ENCODE measurements at places on chromosomes 4 and X.
A peak's percentile ranks its signal among the peaks of the same experiment; 100 is the strongest.

- DNase-seq = no peak
Observed at GRCh38 chr4:87589531-87589930, 18.8 kb upstream of the DSPP start.

- no peak for DNase-seq
Observed at GRCh38 chr4:31461421-31461820, 741.3 kb downstream of the PCDH7 start.

DNA sequence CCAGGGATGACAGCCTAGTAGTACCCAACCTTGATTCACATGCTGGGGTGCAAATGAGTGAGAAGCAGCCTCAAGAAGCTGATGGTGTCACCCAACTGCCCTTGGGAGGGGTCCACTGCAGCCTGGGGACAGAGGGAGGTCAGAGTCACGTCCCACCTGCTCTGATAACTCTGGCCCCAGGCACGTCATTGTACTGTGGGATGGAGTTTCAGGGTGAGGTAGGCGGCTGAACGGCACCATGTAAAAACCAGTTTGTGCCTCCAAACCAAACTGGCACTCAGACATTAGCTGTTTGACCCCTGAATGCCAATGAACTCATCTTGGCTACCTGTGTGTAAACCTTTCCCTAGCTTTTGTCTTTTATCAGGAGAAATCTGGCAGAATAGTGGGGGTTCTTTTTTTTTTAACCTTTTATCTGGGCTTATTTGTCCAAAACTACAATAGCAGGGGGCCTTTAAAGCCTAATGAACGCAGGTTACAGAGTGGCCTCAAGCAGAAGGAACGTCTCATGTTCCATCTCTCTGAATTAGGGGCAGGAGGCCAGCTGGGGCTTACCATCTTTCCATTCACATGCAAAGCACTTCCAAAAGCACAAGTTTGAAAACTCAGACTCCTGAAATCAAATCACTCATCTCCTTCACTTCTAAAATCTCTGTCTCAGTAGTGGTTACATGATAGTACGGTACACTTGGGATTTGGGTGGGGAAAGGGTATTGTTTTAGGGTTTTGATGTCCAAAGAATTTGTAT, 89.4 kb downstream of the IRF2 start:
- no peak for DNase-seq

- no peak for DNase-seq
Observed at GRCh38 chrX:119693996-119694451, 1.1 kb upstream of the SEPTIN6 start.

- DNase-seq = no peak
Observed at GRCh38 chr4:152399246-152399645, 136.6 kb downstream of the FBXW7 start.

DNA sequence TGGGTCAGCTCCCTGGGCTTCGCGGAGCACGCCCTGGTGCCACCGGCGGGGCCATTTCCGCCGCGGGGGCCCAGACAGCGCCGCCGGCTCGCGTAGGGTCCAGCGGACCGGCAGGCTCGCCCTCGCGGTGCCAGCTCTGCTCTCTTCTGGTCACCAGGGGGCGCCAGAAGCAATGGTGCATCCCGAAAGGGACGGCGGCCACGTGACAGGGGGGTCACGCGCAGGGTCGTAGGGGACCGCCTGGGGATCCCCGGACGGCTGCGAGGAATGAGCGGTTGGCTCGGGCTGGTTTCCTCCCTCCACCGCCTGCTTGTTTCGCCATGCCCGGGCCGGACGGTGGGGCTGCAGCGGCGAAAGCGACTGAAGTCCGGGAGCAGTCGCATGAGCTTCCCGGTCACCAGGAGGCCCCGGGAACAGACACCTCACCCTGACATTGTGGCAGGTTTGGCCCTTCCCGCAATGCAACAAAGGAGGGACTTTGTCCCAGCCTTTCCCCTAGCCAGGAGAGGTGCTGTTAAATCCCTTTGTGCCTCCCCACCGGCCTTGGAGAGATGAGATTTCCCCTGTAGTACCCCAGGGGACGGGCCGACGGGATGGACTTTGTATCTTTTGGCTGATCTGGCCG, 15.8 kb downstream of the ZCCHC12 start:
- peak; percentile 62 for DNase-seq

- DNase-seq = no peak
Observed at GRCh38 chr4:139554642-139554892, 1.5 kb downstream of the SETD7 start.

DNA sequence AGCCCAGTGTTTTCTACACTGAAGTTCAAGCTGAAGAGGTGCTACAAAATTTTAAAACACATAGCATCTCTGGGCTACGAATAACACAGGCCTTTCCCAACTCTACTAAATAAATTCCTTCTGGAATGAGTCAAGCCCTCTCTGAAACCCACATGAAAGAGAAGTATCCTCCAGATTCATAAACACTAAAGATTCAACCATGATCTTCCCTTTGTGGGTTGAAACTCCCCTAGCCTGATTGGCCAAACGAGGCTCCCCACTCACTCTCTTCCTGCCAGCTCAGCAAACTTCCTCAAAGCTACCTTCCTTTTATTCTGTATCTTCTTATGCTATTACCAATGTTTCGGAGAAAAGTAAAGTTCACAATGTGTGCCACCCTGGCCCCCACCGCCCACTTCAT, 95.4 kb downstream of the NKX6-1 start:
- no peak for DNase-seq

DNA sequence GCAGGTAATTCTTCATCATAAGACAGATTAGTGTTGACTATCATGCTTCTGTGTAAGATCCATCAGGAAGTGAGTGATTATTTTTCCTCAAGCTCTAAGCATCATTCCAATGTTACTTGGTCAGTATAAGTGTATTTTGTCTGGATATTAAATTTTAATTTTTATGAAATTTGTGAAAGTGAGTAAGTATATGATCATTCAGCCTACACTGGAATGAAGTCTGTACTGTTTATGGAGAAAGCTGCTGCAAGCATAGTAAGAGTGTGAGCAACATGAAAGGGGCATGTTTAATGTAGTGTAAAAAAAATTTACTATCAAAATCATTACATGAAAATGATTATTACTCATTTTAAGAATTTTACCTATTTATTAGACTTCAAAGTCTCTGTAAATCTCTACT, 84.8 kb downstream of the IL15 start:
- DNase-seq = no peak

DNA sequence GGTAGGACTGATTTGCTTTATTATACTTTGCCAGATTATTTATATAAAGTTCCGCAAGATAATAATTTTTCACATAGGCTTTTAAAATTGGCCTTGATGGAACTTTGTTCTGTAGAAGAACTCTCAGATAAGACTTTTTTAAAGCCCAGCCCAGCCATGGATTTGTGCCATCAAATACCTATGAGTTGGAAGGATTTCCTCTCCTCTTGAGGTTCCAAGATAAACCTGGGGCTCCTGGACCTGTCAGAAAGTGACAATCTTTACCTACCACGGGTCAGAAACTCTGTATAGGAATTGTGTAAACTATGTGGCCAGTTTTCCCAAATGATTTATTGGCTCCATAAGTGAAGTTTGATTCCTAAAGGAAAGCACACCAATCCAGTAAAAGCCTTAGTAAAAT, 271.9 kb upstream of the GRID2 start:
- no peak for DNase-seq

DNA sequence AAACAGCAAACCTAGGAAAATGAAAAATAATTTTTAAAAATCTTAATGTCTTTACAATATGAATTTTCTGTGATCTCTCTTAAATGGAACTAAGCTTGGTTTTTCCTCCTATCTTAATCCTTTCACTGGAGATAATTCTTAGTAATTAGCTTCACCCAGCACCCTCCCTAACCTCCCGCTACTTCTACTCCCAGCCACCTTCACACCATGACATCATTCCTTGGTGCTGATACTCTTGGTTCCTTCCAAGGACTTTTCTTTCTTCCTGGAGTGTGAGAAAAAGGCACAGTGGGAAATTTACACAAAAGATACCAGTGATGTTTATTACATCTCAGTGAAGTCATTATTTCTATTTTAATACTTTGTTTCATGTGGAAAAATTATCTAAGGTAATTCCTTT, 163.6 kb upstream of the PLAC1 start:
- DNase-seq = no peak

DNA sequence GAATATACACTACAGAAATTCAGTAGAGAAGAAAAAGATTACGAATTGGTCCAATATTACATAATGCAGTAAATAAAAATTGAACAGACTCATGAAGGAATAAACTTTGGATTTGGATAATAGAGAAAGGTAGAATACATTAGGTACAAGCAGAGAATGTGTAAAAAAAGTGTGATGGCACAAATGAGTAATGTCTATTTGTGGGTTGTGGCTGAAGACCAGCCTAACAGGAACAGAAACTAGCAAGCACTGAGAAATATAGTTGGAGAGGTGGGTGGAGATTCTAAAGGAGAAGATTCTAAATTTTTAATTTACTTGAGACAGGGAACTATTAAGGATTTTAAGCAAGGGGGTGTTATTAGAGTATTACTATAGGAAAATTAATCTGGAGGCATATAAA, 15.2 kb upstream of the CLOCK start:
- DNase-seq = no peak

- DNase-seq = peak; percentile 83
Observed at GRCh38 chr4:56530269-56531148, 24.9 kb downstream of the ARL9 start.

DNA sequence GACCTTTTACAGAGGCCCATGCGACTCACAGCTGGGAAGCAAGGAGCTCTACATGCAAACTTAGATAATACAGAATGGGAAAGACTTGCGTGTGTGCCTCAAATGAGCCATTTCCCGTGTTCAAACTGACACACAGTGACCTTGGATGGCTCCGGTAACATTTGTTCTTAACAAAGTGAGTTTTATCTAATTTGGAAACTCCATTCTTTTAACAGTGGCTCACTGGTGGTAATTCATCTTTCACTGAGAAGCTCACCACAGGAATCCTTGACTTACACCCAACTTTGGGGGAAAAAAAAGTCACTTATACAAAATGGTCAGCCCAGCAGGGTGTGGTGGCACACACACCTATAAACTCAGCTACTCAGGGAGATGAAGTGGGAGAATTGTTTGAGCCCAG, 190.6 kb downstream of the LDB2 start:
- no peak for DNase-seq

GRCh38 chr4:77776182-77777134, 42.7 kb downstream of the CNOT6L start:
- DNase-seq = no peak

- no peak for DNase-seq
Observed at GRCh38 chr4:82704156-82704555, 94.4 kb downstream of the SCD5 start.

- DNase-seq = no peak
Observed at GRCh38 chr4:168846414-168846813, 163.6 kb downstream of the CBR4 start.

DNA sequence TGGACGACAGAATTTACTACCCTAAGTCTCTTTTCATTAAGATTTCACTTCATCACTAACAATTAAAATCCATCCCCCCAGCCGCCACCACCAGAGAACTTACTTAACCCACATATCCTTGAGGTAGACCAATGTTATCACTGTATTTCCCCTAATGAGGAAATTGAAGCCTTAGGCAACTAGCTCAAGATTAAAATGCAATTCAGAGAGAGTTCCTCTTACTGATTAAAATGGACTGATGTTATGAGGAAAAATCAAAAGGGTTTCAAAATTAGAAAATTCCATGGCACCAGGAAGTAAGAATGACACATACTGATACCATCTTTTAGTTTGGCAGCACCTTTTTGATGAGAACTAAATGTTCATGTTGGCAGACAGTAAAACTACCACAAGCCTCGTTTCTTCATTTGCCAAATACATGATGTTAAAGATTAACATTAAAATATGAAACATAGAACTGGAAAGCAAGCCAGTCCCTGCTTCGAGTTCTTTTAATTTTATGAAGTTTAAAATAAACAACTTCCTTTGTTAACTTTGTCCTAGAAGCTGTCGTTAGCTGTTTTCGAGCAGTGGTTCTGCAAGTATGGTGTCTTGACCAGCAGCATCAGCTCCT, 69.3 kb upstream of the CCDC160 start:
- no peak for DNase-seq

DNA sequence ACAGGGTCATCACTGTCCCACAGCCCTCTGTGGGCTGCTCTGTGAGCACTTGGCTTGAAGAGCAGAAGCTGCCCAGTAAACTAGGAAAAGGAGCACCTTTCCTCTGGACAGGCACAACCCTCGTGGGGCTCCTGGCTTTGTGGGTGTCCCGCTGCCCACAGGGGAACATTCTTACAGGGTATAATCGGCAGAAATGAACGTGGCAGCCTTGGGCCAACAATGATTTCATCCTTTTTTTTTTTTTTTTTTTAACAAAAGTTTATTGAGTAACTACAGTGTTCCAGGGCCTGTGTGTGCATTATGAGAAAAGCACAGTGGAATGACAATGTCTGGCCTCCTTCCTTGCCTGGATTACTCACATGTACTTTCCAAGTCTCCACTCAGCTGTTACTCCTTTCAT, 197.2 kb downstream of the PDGFC start:
- DNase-seq = no peak

DNA sequence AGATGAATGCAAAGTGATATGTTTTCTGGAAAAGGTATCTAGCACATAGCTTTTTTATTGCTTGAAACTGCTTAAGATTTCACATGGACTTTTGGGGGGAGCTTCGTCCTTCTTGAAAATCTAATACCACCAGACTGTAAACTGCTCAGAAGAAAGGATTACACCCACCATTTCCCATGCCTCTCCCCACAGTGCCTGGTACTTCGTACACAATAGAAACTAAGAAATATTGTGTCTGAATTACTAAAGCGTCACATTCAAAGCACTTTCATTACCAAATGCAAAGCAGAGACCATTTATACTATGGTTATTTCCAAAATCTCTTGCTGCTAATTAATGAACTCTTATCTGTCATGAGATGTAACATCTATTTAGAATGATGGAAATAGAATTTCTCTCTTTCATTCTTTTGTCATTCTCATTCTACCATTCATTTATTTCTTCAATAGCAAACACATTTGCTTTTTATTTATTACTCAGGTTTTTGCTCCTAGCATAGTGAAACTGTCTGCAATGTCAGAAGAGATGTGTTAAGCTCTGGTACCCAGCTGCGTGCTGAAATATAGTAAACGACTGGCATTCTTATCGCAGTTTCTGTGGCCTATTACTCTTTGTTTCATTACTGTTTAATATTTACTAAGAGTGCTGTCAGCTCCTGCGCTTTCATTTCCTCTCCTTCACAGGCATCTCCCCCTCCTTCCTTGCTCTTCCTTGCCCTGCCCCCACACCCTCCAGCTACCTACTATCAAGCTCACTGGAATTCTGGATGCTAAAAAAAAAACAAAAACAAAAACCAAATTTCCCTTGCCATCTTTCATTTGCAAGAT, 51.4 kb upstream of the RAPGEF2 start:
- DNase-seq = no peak

- no peak for DNase-seq
Observed at GRCh38 chr4:183344523-183345255, 22.5 kb upstream of the CLDN24 start.

- DNase-seq = no peak
Observed at GRCh38 chr4:173518425-173519102, 11.5 kb downstream of the HAND2 start.

DNA sequence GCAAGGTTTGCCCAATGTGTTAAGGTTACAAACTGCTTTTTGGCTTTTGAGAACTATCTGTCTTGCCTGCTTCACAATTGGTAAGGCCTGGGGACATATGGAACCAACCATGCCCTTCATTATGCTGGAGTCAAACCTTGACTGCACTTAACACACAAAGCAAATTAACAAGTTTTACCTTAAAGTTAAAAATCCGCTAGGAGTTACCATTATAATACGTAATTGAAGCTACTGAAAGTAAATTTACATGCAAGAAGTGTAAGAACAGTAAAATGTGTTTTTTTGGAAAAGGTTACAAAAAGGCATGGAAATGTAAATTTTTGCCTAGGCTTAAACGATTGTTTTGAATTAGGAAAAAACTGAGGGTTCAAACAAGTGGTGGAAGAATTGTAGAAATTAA, 69.7 kb downstream of the BMP15 start:
- DNase-seq = no peak
